NCI-H1930 (cell line): ENCODE measurements at places on chromosomes 5 and 9.

- no peak for DNase-seq
Observed at GRCh38 chr9:137988051-137988450, 110.5 kb downstream of the CACNA1B start.

DNA sequence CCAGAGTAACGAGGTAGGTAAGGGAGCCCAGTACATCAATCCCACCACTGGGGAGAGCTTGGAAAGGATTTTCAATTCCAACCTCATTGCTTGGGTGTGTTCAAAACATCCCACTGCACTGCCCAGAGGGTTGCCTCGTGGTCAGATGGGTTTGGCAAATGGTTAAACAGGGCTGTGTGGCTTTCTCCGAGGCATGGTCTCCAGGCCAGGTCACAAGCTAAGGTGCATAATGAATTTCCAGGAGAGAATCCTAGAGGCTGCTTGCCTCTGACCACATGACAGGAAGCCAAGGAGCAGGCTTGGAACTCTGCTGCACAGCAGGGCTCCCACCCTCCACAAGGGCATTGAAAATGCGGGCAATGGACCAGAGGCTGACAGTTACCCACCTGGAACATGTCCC lies 51.6 kb downstream of the DAP start:
- no peak for DNase-seq

GRCh38 chr9:18067548-18068120 lies 406.3 kb upstream of the ADAMTSL1 start:
- DNase-seq, result no peak

GRCh38 chr5:154732212-154732611 lies 23.0 kb upstream of the LARP1 start:
- no peak for DNase-seq

DNA sequence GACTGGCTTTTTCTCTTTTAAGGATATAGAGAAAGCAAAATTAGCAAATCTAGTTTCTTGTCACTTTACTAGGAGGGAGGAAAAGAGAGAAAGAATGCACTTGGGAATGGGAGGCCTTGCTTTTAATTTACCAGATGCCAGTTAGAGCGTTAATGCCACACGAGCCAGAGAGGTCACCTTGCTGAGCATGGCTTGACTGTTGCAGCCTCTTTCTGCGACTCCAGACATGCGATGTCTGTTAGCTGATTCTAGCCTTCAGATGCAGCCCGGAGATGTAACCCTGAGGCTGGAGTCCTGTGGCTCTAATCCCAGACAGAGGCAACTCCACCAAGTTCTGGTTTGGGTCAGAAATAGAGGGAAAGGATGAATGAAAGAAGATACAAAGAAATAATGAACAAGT lies 152.5 kb downstream of the TRIO start:
- DNase-seq, result no peak

DNA sequence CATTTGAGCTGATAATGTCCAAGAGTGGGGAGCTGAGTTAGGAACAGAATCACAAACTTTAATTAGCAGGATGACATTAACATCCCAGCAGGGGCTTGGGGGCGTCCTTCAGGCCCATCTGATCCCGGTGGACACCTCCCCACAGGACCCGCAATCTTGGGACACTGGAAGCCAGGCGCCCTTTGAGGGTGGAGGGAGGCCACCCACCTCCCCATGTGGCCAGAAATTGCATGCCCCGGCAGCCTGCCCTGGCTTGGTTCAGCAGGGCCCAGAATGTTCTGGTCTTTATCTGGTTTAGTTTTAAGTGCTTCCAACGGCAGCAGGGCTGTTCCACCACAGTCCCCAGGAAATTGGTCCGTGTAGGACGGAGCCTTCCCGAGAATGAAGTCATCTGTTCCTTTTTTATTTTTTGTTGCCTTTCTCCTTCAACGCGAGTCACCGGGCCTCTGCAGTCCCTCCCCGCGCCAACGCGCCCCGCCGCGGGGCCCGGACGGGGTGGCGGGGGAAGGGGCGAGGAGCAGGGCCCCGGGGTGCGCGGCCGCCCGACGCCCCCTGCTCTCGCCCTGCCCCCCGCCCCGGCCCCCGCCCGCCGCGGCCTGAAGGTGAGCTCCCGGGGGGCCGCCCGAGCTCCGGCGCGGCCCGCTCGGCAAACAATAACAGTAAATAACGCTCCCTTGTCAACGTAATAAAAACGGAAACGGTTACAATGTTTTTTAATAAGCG lies 207.9 kb downstream of the C9orf50 start:
- no peak for DNase-seq
